CD4-positive, alpha-beta T cell treated with Interleukin-17A for 4 hours (primary cell): ENCODE measurements at places on chromosomes 2 and 18.

DNA sequence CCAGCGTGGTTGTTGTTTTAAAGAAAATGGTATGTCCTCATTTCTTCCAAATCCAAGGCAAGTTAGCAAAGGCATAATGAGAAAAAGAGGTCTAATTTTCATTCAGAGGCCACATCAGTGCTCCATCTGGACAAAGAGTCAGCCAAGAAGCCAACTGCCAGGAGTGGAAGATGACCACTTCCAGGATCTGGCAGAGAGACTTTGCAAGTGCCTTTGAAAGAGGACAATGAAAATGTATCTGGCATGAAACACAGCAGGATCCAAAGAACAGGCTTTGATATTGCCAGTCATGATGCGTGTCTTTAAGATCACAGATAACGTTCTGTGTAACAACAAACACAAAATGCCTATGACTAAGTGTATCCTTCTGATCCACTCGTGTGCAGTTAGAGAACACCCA is 82.8 kb downstream of the AFF3 start:
- no peak for DNase-seq

- no peak for DNase-seq
Measured at GRCh38 chr2:237449193-237449881, 35.4 kb upstream of the COL6A3 start.

GRCh38 chr2:191048073-191048472 is 34.1 kb upstream of the STAT1 start:
- no peak for DNase-seq

DNA sequence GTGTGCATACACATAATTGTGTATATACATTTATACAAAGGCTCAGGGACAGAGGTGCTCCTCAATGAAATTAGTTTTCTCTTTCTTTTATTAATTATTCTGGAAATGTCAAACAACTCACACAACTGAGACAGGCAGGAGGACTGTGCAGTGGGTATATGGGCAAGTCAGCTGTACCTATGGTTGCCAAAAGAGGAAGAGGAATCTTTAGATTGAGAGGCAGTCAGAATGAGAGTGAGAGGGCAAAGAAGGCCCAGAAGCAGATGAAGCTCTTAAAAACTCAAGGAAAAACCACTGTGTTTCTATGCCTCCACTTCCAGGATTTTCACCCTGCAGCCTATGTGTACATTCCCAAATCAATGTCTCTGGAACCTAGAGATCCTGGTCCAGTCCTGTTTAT is 79.1 kb downstream of the CACNB4 start:
- DNase-seq, result no peak

- DNase-seq, result no peak
Measured at GRCh38 chr2:219159771-219160185, 837 bp downstream of the NHEJ1 start.

- no peak for DNase-seq
Measured at GRCh38 chr2:61167579-61167978, 5.6 kb downstream of the C2orf74 start.

- DNase-seq, result no peak
Measured at GRCh38 chr2:20917719-20918572, 95.0 kb upstream of the LDAH start.

DNA sequence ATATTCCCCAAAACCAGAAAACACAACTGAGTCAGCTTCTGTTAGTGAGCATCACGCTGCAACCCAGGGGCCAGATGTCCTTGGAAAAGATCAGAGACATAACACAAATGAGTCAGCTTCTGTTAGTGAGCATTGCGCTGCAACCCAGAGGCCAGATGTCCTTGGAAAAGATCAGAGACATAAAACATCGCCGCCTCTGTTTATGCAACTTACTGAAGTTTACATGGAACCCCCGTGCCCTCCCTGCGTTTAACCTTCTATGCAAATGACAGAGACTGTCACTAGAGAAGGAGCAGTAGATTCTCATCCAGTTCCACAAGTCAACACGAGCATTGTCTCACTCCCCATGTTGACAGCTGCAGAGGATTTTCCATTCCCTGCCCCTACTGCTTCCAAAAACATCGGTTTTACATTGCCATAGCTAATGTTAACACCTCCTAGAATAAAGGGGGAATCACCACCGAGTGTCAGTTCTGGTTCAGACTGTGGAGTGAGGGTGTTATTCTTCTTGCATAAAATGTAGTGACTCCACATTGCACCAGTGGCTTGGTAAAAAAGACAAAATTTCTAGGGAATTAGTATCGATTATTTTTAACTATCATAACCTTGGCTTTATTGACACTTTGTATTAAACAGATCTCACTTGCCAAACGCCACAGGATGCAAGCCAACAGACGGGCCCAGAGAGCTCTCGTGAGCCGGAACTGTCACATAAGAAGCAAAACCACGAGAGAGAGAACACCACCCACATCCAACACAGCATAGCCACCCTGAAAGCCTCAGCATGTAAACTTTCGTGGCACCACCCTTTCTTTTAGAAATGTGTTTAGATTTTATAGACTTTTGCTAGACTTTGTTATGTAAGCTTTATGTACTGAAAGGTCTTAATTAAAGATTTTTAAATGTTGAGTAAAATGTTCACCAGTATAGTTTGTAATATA is 87.7 kb downstream of the SH3YL1 start:
- peak; percentile 71 for DNase-seq

GRCh38 chr2:169302364-169302763 is 60.0 kb downstream of the LRP2 start:
- no peak for DNase-seq

- DNase-seq, result no peak
Measured at GRCh38 chr2:171072164-171072563, 88.5 kb downstream of the TLK1 start.

DNA sequence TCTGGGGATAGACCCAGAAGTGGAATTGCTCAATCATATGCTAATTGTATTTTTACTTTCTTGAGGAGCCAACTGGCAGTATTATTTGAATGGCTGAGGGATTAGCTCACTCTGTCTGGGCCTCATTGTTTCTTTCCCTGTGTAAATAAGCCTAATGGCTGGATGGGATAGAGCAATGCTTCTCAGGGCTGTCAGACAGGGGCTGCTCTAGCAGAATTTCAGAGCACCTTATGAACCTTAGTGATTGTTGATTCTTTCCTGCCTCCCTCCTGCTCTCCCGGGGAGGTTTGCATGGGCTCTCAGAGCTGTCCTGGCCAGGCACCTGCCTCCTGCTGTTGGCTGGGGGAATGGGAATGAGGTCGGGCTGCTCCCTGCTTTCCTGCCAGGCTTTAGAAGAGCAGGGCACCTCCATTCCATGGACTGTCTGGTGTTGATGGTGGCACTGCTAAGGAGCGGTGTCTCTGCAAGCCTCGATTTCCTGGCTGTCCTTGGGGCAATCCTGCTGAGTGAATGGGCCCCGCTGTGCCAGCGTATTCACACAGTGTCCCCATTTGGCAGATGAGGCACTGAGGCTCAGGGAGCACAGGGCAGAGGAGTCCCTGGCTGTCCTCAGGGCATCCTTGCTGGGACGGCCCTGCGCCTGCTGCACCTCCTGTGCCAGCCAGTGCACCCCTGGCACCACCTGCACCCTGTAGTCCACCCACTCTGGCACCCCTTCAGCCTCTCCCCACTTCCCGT is 468.2 kb upstream of the HS6ST1 start:
- no peak for DNase-seq

- no peak for DNase-seq
Measured at GRCh38 chr2:173290046-173290445, 64.6 kb upstream of the CDCA7 start.

DNA sequence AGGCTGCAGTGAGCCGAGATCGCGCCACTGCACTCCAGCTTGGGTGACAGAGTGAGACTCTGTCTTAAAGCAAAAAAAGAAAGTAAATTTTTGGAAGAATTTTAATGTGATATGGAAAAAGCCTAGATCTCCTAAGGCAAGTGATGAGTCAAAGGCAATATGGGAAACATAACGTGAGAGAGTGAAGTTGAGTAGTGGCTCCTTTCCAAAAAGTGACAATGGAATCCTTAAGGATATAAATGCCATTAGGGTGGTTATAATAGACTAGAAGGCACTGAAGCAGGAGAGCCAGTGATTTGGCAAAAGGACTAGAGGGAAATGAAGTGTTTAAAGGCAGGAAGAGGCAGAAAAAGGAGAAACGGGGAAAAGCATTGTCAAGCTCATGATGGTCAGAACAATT is 25.6 kb downstream of the ARHGAP28 start:
- no peak for DNase-seq

DNA sequence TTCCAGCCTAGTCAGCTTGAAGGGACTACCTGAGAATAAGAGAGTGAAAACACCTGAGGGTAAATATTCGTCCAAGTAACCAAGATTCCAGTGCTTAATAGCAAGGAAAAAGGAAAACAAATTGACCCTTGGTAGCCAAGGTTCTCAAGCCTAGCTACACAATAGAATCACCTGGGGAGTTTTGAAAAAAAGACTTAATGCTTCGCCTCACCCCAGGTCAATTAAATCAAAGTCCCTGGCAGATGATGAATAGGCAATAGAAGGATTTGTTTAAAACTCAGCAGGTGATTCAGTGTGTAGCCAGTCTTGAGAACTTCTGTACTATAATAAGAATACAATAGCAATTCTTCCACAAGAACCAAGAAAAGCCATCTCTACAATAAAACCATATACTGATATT is 500.2 kb downstream of the XIRP2 start:
- no peak for DNase-seq

DNA sequence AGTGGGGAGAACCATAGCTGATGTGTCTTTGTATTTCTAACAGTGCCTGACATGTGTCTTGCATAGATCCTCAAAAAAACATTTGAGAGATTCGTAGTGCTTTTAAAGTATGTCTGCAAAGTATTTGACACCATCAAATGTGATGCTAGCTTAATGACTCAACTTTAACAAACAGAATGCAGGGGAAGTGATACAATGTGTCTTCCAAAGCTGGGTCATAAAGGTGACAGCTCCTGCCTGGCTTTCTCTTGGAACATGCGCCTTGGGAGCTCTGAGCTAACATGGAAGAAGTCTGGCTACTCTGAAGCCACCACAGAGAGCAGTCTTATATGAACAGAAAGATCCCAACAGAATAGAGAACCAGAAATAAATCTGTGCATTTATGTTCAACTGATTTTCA is 78.2 kb downstream of the C1D start:
- DNase-seq, result no peak

GRCh38 chr2:10171006-10171800 is 48.7 kb downstream of the RRM2 start:
- DNase-seq, result no peak
